ENCODE measurements at places on chromosomes 13 and 19.

- no peak for DNase-seq
Observed at GRCh38 chr13:32211813-32212212, 103.3 kb downstream of the ZAR1L start.

- DNase-seq: no peak
Observed at GRCh38 chr19:21838646-21839045, 2.7 kb upstream of the ZNF43 start.

- no peak for DNase-seq
Observed at GRCh38 chr19:13670846-13671245, 93.5 kb upstream of the MRI1 start.

GRCh38 chr19:38634757-38635482, 12.5 kb upstream of the ACTN4 start:
- DNase-seq: peak; percentile 70

- DNase-seq: peak; percentile 39
Observed at GRCh38 chr19:3250675-3251074, 26.2 kb downstream of the CELF5 start.

- no peak for DNase-seq
Observed at GRCh38 chr13:67306742-67307141, 76.6 kb upstream of the PCDH9 start.

DNA sequence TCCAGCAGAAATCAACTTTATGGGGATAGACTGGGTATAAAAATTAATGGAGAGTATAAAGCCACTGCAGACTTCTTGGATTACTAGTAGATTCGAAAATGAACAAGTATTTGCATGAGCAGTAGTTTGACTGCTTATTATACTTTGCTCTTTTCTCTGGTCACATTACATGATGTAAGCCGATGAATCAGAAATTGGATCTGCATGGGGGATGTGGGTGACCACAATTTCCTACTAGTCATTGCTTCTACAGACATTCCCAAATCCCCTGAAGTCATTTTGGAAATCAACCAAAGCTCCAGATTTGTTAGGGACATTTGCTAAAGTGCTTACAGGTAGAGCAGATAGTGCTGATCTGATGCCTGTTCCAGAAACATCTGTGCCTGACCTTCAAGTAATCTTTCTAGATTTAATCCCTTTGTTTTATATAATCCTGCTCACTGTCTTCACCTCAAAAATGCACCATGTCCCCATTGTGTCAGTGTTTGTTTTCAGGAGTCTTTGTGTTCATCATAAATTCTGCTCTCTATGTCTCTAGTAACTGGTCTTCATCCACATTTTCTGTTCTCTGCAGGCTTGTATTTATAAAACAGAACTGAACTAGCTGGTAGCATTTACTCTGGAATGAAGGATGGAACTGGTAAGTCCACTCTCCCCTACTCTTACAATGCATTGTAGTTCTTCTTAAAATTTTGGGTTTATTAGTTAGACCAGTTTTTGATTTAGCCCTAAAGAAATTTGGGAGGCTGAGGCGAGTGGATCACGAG, 201.5 kb upstream of the CSNK1A1L start:
- DNase-seq: no peak

- DNase-seq: no peak
Observed at GRCh38 chr19:13010038-13010991, 15.0 kb downstream of the NFIX start.

DNA sequence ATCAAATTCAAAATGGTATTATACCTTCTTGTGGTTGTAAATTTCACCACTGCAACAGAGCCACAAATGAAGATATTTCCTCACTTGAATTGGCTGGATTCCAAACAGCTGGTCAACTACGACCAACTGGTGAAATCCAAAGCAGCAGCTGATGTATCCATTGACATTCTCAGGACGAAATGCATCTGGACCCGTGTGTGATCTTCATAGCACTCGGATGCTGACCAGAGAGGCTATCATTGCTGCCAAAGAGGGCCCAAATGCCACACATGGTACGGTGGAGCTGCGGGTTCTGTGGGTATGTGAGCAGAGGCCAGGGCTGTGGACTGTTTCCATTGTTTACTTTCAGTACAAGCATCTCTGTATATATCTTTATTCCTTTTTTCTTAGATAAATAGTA, 25.6 kb upstream of the PCCA start:
- no peak for DNase-seq

DNA sequence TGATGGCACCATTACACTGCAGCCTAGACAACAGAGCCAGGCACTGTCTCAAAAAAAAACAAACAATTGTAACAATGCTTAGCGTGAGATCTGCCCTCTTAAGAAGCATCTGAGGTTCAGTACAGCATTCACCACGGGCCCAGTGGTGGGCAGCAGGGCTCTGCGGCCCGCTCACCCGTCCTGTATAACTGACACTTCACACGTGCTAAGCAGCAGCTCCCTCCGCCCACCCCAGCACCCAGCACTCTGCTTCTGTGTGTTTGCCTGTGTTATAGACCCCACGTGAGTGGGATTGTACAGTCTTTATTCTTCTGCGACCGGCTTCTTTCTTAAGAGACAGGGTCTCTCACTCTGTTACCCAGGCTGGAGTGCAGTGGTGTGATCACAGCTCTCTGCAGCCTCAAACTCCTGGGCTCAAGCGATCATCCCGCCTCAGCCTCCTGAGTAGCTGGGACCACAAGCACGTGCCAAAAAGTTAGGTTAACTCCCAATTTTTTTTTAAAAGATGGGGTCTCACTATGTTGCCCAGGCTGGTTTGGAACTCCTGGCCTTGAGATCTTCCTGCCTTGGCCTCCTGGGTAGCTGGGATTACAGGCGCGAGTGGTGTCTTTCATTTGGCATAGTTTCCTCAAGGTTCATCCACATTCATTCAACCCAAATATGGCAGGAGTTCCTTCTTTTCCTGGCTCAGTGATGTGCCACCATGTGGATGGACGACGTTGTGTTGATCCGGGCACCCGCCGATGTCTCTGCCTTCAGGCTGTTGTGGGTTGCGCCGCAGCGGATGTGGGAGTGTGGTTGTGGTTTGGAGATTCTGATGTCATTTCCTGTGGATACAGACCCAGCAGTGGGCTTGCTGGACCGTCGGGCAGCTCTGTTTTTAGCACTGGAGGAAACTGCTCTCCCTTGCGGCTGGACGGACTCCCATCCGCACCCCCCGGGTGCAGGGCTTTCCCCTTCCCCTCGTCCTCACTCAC, 170.0 kb downstream of the KDM4B start:
- DNase-seq: peak; percentile 92

GRCh38 chr19:7507884-7508283, 8.0 kb upstream of the ZNF358 start:
- peak; percentile 31 for DNase-seq

- no peak for DNase-seq
Observed at GRCh38 chr13:49711218-49711863, 20.1 kb upstream of the EBPL start.

DNA sequence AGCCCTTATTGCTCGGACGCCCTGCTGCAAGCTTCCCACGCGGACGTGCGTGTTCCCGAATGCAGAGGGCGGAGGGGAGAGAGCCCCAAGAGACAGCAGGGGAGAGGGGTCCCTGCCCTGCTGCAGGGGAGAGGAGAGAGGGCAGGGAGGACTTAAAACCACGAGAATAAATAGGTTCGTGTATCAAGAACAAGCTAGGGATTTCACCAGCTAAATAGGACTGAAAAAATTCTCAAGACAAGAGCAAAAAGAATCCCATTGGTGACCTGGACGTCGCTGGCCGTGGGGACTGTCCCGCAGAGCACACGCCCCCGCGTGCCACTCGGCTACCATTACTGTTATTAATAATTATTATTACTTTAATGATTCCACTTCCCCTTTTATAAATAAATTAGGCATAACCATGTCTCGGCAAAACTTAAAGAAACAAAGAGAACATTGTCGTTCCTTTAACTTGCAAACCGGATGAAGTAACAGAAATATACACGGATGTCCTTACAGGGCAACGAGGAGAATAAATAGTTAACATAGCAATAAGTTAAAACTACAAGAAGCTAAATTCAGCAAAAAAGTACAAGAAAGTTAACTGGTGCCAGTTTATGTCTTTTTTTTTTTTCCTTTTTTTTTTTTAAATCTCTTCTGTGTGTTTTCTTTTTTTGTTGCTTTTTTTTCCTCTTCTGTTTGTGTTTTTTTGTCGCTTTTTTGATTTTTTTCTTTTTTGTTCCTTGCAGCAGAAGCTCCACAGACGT, 16.6 kb downstream of the PRKCSH start:
- DNase-seq: no peak

- no peak for DNase-seq
Observed at GRCh38 chr19:34067861-34068271, 104.4 kb upstream of the LSM14A start.

GRCh38 chr13:111877906-111878305, 189.0 kb upstream of the SOX1 start:
- DNase-seq: no peak

DNA sequence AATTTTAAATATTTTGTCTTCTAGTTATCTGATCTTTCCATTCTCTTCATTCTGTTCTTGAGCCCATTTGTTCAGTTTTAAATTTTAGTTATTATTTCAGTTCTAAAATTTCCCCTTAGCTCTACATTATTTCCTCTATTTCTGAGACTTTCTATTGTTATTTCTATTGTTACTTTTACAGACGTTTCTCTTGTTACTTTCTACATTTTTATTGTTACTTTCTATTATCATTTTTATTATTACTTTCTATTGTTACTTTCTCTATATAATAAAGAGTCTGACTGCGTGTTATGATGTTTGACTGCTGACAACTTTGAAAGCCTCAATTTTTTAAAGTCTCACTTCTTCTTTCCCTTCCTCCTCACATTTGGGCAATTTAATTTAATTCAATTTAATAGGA, 915.7 kb upstream of the PCDH20 start:
- no peak for DNase-seq

GRCh38 chr13:110304256-110304655, 2.7 kb downstream of the COL4A1 start:
- DNase-seq: no peak

GRCh38 chr19:35894342-35894741, 6.0 kb downstream of the NFKBID start:
- DNase-seq: no peak

GRCh38 chr13:98141509-98142379, 1.1 kb upstream of the FARP1 start:
- peak; percentile 11 for DNase-seq

- no peak for DNase-seq
Observed at GRCh38 chr13:112178769-112179168, 111.8 kb downstream of the SOX1 start.

- DNase-seq: no peak
Observed at GRCh38 chr13:20270163-20270865, 38.2 kb upstream of the GJB6 start.

DNA sequence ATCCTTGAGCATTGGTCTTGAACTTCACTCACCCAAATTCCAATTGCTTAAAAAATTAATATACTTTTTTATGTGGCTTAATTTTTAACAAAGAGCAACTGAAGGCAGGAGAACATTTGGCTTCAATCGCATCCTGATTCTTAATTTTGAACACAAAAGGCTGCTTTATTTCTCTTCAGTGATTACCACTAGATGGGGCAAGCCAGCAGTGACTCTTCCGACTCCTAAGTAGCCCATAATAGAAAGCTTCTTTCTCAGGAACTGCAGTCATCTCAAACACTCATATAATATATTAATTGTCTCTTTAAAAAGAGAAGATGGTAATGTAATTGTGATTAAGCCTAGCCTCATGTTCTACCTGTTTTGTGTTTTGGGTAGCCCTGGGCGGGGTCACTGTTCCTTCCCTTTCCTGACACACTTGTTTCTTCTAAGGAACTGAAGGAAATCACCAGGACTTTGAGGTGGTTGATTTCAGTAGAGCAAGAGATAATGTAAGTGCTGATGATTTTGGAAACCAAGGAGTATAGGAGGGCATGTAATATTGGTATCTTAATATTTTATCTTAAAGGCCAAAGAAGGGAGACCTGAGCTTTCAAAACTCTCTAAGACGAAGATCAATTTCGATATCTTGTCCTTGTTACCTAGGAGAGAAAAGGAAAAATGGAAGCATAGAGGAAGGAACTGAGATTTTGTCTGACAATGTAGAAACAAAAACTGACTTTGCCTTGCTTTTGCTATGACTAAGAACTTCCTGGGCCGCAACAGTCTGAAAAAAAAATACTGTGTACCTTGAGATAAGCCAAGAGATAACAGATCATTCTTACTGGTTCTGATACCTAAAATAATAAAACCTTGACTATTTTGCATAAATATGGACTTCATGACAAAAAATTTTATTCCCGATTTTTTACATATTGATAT, 73.1 kb downstream of the TNFSF13B start:
- DNase-seq: no peak

- no peak for DNase-seq
Observed at GRCh38 chr13:98927951-98928927, 49.6 kb downstream of the DOCK9 start.

DNA sequence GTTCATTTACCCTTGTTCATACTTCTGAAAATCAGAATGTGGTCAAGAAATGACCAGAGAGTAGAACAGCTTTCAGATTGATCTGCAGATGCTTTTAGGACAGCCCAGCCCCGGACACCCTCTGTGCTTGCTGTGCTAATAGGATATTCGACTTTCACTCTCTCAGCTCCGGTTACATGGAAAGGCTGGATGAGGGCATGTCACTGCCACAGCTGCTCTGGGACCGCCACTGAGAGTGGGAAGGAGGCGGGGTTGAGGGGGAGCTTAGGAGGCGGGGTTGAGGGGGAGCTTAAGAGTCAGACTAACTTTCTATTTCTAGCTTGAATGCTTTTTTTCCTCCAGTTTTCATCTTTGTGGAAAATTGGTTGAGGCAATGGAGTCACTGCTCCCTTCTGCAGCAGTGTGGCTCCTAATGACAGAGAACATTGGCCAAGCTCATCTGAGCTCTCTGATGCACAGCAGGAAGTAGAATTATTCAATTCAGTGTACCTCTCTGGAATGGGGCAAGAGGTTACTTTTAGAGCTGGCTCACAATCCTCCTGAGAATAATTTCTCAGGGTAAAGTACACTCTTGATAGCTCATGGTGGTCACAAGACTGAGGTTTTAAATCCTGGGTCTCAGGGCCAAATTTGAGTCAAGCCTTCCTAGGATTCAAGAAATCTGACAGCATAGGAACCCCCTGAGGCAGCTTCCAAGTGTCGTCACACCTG, 74.6 kb upstream of the NPAS1 start:
- DNase-seq: no peak

DNA sequence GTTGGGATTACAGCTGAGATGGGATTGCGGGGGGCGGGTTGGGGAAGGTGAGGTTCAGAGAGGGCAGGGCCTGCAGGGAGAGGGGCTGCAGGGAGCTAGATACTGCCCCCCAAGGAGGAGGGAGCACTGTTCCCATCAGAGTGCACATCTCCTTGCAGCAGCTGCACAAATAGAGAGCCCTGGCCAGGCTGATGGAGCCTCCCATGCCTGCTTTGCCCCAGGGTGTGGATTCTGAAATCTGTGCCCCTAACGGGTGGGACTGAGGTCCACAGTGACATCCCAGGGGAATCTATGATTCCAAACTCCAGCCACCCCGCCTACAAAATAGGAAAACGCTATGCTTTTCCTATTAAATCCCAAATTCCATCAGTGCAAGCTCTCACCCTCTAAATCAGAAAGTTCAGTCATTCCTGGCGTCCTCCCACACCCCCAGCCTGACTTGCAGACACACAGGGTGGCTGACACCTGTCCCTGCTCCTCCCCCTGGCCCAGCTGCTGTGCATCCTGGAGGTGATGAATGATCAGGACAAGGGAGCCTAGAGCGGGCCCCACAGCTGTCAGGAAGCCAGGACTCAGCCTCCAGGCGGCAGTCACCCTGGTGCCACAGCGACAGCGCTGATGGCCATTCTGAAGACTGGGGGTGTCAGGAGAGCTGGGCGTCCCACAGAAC, 6.3 kb upstream of the CEACAM21 start:
- no peak for DNase-seq
